Stimulated activated CD4-positive, alpha-beta T cell treated with anti-CD3 and anti-CD28 coated beads, Interleukin-1b, Interleukin-23, amount 100 ng/mL, for 24 hours (primary cell): ENCODE measurements at places on chromosomes 1 and 21.

DNA sequence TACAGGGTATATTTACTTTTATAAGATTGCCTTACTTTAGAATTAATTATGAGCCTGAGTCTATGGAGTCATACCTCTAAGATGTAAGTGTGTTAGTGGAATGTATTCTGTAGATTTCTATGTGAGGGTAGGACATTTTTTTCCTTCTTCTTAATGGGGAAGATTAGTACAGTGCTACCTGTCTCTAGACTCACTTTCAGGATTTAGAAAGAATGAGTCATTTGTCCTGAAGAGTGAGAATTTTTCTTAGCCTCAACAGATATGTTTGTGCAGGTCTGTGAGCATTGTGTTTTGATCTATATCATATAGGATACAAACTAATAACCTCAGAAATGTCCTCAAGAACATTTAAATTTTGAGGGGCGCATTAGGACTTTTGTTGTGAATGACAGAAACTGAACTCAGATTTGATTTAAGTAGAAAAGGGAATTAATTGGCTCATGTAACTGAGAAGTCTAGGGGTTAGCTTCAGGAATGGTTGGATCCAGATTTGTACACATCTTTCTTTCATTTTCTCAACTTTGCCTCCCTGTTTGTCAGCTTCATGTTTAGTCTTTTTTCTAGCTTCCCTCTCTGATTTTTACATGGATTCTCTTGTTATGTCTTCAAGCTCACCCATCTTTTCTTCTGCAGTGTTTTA is 45.3 kb downstream of the TTC3 start:
- no peak for DNase-seq

GRCh38 chr1:64163970-64164369 is 39.5 kb upstream of the UBE2U start:
- no peak for DNase-seq

- no peak for DNase-seq
Measured at GRCh38 chr1:244954359-244954758, 90.0 kb upstream of the HNRNPU start.

DNA sequence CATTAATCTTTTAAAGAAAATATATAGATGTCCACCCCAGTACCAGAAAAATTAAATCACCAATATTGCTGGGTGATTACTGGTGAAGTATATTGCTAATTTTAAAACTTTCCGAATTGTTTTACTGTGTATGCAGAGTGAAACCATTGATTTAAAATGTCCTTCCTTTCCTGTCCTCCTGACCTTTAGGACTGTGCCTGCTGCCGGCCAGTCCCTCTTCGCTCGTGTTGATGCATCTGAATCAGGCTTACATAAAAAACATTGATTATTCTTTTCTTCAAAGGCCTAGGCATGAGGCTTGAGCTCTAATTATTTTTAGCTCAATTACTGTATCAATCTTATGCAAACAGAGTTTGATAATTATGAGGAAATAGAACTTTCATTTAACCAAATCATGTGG is 1128.1 kb downstream of the BRINP3 start:
- no peak for DNase-seq

GRCh38 chr1:156768610-156769295 is 1.4 kb downstream of the PRCC start:
- no peak for DNase-seq

DNA sequence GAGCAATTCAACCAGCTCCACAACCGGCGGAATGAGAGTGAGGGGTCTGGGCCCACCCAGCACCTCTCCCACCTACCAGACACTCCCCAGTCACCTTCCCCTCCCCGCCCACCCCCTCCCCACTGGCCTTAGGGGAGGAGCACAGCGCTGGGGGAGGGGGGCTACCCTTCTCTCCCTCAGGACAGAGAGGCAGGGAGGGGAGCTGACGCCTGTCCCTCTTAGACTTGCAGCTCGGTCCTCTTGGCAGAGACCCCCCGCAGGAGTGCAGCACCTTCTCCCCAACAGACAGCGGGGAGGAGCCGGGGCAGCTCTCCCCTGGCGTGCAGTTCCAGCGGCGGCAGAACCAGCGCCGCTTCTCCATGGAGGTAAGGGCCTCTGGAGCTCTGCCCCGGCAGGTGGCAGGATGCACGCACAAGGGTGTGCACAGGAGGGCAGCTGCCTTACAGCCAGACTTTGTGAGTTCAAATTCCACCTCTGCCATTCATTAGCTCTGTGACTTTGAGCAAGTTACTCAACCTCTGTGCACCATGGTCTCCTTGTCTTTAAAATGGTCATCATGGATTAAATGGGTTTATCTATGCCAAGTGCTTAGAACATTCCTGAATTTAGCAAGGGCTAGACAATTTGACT is 18.9 kb downstream of the CDK18 start:
- DNase-seq: no peak

DNA sequence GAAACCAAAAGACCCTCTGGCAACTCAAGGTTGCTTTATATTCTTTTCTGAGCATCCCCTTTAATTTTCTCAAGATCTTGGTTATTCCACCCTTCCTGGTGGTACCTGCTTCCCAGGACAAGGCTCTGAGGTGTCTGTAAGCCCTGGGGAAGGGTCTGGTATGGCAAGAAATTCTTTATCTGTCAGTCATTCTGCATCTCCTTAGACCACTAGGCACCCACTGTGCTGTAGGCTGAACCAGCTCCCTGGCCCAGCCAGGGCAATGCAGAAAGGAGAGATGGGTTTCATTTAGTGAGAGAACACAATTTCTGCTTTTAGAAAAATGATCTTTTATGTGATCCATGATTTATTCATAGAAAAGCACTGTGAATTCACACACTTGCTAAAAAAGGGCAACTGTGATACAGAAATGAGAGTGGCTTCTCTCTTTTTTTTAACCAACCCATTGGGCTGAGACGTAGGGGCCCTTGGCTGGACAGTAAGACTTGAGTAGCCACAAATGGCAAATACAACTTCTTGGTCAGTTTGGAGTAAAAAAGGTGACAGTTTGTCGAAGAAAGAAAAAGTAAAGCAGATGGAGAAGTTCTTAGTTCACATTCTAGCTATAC is 4.1 kb downstream of the UROD start:
- DNase-seq: no peak

DNA sequence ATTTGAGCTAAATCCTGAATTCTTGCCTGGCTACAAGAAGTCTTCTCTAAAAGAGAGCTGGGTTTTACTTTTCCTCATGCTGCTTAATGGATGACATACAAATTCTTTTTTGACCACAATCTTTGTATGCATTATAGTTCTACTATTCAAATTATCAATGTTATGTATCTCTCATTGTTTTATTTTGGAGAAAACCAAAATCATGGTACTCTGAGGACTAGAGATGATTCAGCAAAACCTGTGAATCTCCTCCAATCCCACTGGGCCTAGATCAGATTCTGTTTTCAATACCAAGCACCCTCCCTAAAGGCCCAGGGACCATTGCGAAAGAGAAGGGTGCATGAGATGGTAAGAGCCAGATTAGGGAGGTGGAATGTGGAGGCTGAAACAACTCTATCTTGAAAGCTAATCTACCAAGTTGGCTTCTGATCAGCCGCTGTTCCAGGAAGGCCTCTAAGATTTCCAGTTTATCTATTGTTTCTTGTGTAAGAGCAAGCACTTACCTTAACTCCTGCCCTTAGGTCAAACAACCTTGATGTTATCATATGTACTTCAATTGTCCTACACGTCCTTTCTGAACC is 547.2 kb downstream of the PLPP3 start:
- no peak for DNase-seq

GRCh38 chr1:169570172-169570574 is 16.1 kb downstream of the F5 start:
- no peak for DNase-seq

- DNase-seq: no peak
Measured at GRCh38 chr1:205715628-205716027, 34.4 kb downstream of the NUCKS1 start.

- no peak for DNase-seq
Measured at GRCh38 chr1:46497020-46497419, 7.4 kb downstream of the DMBX1 start.

DNA sequence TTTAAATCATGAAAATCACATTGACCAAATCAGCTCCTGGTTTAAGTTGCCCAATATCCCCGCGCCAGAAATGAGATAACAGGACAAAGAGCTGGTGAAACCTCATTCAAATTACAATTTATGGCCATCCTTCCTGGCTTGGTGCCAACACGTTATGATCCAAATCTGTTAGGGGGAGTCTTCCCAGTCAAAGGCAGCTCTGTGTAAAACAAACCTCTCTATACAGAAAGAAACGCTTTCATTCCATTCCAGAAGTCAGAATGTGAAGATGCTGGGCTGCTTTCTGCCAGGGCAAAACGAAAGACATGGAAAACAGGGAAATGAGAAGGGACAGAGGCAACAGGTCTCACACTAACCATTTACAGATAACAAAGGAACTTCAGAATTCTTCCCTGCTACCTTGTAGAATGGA is 53.5 kb upstream of the TIAM1 start:
- no peak for DNase-seq

DNA sequence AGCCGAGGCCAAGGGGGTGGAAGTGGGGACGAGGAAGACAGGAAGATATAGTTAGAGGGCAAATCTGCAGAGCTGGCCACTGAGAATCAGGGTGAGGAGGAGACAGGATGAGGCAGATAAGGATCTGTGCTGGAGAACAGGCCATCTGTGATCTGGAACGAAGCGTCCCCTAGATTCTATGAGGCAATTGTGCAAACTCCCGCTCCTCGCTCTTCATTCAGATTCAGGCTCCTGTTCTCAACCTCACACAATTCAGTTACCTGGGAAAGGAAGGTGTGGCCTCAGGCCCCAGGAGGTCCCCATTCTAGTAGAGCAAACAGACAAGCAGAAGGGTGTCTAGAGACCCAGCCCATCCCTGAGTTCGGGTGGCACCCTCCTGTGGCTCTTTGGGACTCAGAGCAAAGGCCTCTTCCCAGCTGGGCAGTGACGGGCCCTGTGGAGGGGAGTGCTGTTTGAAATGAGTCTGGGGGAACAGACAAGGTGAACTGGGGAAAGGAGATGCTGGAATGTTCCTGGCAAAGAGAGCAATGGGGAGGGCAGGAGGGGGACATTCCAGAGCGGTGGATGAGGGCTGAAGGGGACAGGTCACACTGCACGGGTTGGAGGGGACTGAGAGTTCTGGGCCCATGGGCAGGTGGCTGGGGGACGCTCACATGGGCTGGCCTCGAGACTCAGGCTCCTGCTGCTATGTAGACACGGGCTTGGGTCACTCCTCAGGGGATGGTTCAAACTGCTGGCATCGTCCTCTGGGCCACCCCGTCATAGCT is 39.9 kb upstream of the AJAP1 start:
- DNase-seq: no peak

DNA sequence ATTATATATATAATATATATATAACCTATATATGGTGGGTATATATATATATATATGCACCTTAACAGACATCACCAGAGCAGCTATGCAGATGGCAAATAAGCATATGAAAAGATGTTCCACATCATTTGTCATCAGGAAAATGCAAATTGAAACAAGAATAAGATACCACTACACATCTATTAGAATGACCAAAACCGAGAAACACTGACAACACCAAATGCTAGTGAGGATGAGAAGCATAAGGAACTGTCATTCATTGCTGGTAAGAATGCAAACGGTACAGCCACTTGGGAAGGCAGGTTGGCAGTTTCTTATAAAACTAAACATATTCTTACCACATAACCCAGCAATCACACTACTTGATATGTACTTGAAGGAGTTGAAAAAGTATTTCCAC is 219.8 kb upstream of the PRMT6 start:
- no peak for DNase-seq

- no peak for DNase-seq
Measured at GRCh38 chr1:67832737-67833601, at the start of gene GNG12. Gene GNG12, minus strand, starts transcription at chr1:67833467. Its CDS starts 125,781 bp downstream, at chr1:67707686.

DNA sequence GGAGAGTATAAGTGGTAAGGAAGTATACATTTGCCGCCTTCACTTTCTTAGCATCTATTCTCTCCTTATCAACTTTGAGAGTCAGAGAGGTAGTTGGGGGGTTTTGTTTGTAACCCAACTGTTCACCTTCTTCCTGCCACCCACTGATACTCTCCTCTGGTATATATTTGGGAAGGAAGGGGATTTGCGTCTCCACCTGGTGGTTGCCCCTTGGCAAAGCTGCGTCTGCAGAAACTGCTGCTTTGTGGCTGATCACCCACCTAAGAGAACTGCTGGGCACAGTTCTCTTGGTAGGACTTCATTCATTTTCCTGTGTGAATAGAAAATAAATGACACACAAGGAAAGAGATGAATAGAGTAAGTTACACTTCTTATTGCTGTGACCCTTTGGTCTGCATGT is 87.0 kb downstream of the SYT14 start:
- no peak for DNase-seq

- DNase-seq: no peak
Measured at GRCh38 chr1:92043621-92044020, 13.8 kb downstream of the EPHX4 start.

- no peak for DNase-seq
Measured at GRCh38 chr1:71350805-71351204, 270.0 kb upstream of the ZRANB2 start.

GRCh38 chr21:26061437-26061836 is 109.1 kb downstream of the APP start:
- DNase-seq: no peak

- no peak for DNase-seq
Measured at GRCh38 chr1:6033986-6034749, 11.5 kb upstream of the KCNAB2 start.

DNA sequence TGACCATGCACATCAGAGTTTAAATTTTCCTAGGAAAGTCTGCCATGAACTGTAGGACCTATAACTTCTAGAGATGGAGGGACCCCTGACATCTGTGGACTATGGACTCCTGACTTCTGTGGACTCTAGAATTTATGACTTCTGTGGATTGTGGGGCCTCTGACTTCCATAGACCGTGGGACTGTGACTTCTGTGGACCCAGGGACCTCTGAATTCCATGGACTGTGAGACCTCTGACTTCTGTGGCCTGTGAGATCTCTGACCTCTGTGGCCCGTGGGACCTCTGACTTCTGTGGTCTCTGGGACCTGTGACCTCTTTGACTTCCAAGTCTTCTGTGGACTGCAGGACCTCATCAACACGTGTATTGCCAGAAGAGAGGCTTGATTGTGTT is 36.7 kb downstream of the PEX14 start:
- no peak for DNase-seq

- no peak for DNase-seq
Measured at GRCh38 chr1:164240081-164240480, 318.9 kb upstream of the PBX1 start.

GRCh38 chr21:33011462-33011861 is 14.3 kb upstream of the OLIG2 start:
- no peak for DNase-seq

DNA sequence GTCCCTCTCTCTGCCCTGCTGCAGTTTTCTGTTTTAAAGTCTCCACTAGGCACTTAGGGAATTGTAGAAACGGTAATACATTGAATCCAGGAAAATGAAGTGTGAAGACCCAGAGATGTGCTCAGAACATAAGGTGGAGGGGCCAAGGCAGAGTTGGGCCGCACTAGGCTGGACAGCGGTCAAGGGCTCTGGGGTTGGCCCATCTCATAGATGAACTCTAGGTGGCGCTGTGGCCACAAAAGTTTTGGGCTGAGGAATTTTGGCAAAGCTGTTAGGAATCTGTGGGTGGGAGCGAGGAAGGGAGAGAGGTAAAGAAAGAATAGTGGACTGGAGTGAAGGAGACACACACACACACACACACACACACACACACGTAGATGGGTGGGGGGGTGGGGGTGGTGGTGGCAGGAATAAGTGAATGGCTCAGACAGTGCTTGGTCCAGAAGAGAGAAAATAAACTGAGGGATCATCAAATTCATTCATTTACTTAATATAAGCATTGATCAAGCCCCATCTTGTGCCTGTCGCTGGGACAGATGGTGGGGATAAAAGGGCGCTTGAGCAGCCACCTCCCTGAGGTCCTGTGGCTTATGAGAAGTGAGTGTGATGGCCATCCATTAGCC is 258.5 kb downstream of the TRABD2B start:
- no peak for DNase-seq
